Skeletal muscle cell (primary cell): ENCODE measurements at places on chromosomes 3 and 15.

DNA sequence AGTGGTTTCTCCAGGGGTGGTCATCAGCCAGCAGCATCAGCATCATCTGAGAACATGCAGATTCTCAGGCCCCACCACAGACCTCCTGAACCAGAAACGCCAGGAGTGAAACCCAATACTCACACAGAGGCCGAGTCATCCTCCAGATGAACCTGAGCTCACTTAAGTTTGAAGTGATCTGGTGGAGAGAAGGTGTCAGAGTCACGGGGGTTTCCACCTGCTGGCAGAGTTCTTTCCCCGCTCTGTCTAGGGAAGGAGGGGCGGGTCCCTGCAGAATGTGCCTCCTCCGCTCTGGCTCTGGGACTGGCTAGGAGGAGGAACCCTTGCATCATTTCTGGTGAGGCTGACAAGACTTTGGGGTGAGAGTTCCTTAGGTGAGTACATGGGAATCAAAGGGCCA, 13.3 kb upstream of the KIF23 start:
- DNase-seq, result no peak

DNA sequence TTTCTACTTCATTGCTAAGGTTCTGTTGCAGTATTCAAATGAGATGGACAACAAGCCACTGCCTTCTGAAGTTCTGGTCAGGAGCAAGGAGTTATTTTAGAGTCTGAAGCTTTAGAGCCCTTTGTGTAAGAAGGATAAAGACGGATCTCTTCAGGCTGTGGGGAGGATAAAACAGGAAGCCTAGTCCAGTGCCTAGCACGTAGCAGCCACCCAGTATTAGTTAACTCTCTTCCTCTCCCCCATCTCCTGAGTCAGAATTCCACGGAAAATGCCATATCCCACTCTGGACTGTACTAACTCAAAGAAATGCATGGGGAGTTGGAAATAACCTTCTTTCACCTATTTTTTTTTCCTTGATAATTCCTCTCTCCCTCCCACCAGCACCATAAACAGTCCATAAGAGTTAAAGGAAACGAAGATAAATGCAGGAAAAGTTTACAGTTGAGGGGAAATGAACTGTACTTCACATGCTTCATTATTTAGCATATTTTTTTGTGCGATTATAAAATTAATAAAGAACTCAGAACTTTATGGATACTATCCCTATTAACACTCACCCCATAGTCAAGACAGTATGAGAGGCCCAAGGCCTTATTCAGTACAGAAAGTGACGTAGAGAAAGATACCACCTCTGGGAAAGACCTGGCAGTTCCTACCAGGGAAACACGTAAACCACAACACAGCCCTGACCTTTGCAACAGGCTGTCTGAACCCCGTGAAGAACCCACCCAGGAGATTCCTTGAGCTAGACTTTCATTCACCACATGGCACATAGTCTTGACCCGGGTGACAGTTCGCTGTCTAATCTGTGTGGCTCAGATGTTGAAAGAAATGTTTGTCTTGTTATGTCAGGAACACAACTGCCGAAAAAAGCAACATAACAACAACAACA, 9.2 kb downstream of the IGF2BP2 start:
- no peak for DNase-seq

DNA sequence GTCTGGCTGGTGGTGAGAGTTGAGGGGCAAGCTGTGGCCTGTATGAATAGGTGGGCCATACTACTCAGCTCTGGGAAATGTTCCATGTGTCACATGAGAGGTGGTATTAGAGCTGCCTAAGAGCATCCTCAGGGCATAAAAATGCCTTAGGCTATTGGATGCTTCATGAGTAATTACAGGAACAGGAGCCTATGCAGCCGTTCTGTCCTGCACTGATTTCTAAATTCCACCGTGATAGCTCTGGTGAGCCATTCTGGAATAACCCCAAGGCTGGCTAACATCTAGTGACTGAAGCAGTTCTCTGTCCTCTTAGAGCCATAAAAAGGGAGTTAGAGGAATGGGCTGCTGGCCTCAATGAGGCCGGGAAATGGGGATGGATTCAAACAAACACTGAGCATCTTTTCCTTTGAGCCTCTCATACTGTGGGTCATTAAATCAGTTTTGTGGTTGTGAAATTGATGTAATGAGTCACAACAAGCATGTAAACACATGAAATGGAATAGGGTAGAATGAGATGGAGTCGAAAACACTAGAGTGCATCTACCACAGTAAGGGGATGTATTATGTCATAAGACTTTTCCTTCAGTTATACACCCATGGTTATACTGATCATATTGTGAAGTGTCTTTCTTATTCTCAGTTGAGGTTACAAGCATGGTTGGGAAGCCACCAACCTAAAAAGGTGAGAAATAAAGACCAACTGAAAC, 41.0 kb downstream of the DGKG start:
- no peak for DNase-seq

GRCh38 chr3:58369876-58370275, 37.2 kb downstream of the PXK start:
- no peak for DNase-seq
